ENCODE measurements at places on chromosomes 2 and 18.

DNA sequence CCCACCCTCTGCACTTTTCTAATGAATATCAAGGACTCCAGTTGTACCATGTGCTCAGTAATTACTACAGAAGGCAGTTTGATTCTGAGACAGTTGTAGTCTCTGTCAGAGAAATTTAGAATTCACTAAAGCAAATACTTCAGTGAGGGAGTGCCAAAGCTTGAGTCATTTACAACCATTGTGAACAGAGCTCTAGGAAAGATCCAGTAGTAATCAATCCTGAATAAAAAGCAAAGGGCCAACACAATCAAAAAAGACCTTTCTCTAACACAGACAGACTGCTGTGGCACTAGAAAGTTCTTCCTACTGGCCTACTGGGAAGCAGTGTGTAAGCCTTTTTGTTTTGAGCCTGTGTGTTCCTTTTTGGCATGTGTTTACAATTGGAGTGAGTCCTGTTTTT is 135.6 kb upstream of the UNC80 start:
- no peak for DNase-seq

GRCh38 chr2:240462073-240462706 is 26.7 kb downstream of the GPC1 start:
- no peak for DNase-seq

DNA sequence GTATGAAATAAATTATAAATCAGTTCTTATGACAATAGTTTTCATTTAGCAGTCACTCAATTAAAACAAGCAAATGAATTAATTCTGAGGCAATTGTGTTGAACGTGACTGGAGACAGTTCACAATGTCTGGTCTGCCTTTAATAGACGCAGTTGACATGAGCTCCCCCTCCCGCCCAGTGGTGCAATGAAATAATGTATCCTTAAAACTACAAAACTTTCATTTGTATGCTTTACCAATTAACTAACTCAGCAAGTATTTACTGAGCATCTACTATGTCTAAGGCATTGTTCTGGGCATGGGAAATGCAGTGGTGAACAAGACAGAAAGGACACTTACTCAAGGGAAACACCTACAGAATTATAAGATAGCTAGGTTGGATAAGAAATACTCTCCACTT is 3.5 kb upstream of the DSC2 start:
- no peak for DNase-seq

DNA sequence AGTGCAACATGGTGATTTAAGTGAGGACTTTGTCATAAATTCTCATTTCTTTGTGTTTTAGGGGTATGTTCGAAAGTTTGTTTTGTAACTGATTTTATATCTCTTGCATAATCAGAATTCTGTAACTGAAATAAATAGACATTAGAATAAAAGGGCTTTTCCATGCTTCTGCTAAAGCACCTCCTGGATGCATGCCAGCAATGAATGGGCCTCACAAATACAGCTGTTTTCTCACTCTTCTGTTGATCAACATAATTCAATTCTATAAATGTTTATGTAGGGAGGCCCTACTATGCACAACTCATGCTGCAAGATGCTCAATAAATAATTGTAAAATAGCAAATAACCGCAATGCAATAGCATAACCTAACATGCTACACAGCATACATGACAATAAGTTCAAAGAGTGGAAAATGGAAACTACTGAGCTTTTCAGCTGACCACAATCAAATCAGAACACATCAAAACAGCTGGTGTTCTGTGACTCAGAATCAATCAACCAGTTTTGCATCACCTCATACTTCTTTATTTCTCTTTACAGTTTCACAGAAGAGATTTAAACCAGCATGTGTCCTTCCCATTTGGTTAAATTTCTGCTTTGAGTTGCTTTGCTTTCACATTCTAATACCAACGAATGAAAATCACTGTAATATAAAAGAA is 11.0 kb downstream of the CDH7 start:
- DNase-seq, result no peak

DNA sequence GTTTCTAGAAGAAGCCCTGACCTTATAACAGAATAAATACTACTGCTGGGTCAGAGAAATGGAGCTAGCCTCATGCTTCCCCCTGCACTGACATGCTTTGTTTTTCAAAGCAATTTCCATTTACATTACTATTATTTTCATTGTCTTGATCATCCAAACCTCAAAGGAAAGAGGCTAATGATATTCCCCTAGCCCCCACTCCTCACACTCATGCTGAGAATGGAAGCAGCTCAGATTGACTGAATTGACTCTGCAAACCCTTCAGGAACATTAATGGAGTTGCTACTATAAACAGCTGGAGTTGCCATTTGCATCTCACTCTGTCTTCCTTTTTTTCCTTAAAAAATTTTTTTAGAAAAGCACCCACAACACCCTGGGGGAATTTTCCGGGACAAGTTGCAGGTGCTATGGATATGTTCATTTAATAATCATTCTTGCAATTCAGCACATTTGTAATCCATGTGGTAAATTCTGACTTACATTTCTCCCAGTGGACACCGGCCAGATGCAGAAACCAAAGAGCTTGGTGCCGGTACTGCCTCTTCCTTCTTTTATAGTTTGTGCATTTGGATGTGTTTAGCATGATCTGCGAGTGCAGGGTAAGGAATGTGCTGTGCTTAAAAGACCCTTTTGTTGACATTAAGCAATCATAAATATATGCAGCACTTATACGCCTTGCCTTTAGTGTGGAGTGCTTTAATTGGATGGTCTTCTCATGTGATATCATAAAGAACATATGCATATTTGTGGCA is 103.3 kb upstream of the OSR1 start:
- DNase-seq, result no peak

GRCh38 chr2:64770781-64771334 is 117.1 kb upstream of the SERTAD2 start:
- DNase-seq, result no peak

GRCh38 chr2:11505652-11506610 is 27.9 kb upstream of the GREB1 start:
- no peak for DNase-seq

DNA sequence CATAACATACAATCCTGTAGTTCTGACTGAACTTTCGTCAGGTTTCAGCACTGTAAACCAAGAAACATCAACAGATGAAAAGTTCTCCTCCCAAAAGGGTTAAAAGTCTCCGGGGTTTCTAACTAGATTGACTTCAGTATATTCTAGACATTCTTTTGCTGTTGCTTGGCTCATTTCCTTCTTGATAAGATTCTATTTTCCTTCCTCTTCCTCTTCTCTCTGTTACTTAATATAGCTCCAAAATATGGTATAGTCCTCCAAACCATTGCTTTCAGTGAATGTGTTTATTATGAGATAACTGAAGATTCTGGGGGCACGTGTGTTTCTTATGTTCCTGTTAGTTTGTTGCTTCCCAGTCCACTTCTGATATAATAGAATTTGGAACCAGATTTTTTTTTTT is 46.4 kb upstream of the MAP4K3 start:
- no peak for DNase-seq

DNA sequence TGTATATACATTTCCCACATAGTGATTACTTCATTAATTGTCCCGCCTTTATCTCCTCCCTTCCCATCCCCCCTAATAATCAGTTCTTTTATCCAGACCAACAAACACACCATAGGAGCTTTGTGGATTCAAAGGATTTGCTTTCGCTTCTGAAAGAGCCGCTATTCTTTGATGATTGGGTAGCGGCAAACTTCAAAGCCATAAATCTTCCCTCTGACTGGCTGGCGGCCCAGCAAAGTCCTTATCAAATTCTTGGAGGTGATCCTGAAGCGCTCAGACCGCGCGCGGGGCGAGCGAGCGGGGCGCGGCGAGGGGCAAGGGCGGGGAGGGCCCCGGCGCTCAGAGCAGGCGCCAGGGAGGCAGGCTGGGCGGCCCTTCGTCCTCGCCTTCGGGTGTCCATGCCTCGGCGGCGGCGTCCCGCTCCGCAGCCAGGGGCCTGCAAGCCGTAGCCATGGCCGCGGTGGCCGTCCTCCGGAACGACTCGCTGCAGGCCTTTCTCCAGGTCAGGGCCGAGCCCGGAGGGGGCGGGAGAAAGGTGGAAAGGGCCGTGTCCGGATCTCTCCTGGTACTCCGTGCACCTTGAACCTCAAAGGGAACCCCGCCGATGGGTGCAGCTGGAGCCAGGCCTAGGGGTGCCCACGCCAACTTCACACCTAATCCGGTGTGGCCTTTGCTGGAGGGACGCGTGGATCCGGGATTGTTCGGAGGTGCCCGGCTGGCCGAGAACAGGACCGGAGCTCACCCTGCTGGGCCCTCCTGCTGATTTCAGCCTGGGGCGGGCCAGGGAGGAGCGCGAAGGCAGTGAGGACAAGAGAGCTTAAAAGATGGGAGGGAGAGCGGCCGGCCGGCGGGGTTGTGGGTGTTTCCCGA is at the start of gene SP5:
Gene SP5 (plus strand): TSS at position 276 of the 870 bp plus-strand sequence. CDS start 176 bp downstream, at position 452.
- DNase-seq, result no peak

DNA sequence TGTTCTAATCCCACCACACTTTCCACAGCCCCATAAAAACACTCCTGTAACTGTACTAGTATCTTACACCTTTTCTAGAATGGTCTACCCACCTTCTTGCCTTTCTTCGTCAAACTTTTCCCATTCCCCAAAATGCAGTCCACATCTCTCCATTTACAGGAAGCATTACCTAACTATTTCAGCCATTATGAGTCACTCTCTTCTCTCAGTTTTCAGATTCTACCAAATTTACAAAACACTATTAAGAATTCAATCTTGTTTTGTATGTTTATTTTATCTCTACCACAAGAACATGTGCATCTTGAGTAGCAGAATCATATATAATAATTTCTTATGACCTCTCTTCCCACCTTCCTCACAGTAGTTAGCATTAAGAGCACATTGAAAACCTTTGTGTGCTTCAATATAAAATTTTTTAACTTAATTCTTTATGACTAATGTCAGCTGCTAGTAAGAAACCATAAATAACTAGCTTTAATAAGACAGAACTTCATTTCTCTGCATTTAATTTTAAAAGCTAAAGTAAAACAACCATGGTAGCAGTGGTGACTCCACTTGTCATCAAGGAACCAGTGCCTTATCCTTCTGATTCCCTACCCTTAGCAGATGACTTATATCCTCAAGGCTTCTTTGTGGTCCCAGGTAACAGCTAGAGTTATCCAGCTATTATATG is 56.6 kb upstream of the MAP2 start:
- no peak for DNase-seq

GRCh38 chr18:23068011-23068410 is 67.3 kb upstream of the CABLES1 start:
- no peak for DNase-seq

DNA sequence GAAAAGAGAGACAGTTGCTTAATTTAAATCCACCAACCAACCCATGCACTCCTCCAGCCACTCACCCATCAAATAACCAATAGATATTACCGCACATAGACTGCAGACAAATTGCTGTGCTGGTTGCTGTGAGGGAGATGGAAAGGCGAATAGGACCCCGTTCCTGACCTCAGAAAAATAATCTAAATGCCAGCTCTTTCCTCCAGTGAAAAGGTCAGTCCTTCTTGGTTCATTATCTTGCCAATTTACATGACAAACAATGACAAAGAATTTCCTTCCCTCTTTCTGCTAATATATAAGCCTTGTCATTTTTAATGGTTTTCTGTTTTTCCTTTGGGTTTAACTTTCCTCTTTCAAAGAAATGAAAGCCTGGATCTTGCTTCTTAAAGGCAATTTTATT is 61.6 kb downstream of the MEP1B start:
- DNase-seq, result no peak

DNA sequence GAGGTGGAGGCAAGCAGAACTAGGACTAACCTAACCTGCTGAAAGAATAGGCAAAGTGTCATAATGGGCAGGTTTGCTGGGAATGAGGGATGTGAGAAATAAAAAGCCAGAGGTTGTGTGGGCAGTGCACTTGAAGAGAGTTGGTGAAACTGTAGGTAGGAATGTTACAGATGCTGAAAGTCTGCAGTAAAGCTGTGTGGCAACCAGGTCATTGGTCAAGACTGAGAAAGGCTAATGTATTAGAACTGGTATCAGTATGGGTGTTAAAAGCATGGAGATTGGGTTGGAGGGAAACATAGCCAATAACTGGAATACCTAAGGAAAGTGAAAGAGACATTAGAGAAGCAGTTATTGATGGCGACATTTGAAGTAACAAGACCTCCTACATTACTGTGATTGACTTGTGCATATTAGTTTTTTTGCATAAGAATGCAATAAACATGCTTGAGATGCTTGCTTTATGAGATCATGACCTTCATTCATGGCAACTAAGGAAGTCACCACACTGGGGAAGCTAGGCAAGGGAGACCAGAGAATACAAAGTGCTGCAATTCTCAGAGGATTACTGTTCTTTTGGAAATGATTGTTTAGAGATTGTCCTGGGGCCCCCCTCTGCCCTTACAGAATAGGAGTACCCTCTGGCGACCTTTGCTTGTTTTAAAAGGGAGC is 11.8 kb downstream of the GULP1 start:
- no peak for DNase-seq

DNA sequence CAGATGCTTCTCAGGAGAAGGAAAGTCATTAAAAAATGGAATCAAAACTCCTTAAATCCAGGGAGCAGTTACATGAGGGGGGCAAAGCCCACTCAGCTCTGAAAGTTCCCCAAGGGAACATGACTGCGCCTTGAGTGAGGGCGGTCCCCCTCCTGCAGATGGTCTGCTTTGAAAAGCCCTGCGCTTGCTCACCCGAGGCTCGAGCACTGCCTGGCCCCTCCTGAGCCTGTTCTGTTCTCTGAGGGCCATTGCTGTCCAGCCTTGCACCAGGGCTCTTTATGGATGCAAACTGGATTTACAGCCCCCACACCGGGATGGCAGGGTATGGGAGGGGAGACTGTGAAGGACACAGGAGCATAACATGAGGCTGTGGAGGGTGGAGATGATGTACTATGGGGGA is 37.8 kb upstream of the DNMT3A start:
- no peak for DNase-seq

- DNase-seq, result no peak
These were observed 3.1 kb downstream of the DNAH6 start for GRCh38 chr2:84519332-84519957.

- no peak for DNase-seq
These were observed 44.3 kb downstream of the EPHA4 start for GRCh38 chr2:221527776-221528309.

DNA sequence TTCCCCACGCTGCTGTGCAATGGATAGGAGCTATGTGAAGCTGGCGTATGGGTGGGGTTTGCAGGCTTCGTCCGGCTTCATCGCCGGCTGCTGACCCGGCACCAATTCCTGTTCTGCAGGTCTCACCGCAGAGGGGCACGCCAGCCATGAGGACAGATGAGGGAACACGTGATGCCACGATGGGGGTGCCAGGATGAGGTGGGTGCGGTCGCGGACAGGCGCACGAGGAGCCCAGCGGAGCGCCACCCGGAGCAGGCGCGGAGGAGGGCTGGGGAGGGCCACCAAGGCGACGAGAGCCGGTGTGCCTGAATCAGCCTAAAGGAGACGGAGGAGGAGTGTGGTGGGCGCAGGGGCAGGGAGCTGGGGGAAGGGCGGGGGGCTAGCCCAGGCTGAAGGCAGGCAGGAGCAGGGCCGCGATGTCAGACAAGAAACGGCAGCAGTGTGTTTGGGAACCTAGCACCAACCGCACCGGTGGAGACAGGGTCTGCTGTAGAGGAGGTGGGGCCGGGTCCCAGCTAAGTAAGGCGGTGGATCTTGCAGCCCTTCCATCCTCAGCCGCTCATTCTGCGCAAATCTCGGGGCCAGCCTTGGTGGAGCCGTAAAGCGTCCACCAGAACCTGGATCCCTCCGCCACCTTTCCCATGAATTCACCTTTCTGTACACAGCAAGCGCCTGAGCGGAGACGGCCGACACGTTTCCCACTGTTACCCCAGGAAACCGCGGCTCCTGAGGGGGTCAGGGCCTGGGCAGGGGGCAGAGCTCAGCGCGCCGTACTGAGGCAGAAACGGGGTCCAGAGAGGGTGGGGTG is 17.0 kb upstream of the CD8A start:
- peak; percentile 29 for DNase-seq
